Chondrocyte (in vitro differentiated cells): ENCODE measurements at places on chromosomes 6 and 20.
A peak's percentile ranks its signal among the peaks of the same experiment; 100 is the strongest.

- no peak for DNase-seq
These were observed 2.8 kb upstream of the LBP start for GRCh38 chr20:38343311-38344106.

GRCh38 chr6:12324748-12325147, 34.6 kb downstream of the EDN1 start:
- DNase-seq = no peak

DNA sequence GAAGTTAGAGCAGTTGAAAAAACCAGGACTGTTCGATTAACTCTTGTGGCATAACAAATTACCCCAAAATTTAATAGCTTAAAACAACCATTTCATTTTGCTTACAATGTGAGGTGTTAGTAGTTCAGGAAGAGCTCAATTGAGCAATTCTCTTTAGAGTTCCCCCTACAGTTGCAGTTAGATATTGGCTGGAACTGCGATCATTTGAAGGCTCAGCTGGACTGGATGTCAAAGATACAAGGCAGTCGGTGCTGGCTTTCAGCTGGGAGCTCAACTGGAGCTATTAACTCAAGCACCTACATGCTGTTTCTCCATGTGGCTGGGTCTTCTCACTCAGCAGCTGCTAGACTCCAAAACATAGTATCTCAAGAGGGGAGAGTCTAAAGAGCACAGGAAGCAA, 96.0 kb upstream of the LOC128125822 start:
- no peak for DNase-seq

DNA sequence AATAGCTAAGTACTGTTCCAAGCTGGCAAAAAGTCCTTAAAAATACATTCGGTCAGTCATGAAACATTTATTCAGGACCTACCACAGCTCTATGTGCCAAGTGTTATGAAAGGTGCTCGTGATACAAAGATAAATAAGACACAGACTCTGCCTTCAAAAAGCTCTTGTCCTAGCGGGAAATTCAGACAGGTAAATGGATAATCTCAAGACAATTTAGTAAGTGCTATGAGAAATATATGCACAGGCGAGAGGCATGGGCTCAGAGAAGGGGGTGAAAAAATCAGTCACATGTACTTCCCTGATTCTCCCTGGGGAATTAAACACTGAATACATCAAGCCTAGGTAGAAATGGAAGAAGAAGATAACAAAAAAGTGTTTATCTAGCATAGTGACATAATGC, 49.8 kb upstream of the HEY2 start:
- DNase-seq = no peak

GRCh38 chr20:57212534-57213276, 53.7 kb downstream of the BMP7 start:
- DNase-seq = peak; percentile 78

GRCh38 chr6:150032598-150032997, 7.3 kb upstream of the RAET1L start:
- DNase-seq = no peak

- no peak for DNase-seq
These were observed 352.4 kb downstream of the LAMA2 start for GRCh38 chr6:129235167-129236000.

- DNase-seq = no peak
These were observed 62.0 kb downstream of the HFE start for GRCh38 chr6:26149240-26149639.

- DNase-seq = no peak
These were observed 183.2 kb upstream of the JARID2 start for GRCh38 chr6:15062516-15063252.

GRCh38 chr20:25548613-25549086, 36.7 kb downstream of the NINL start:
- no peak for DNase-seq

GRCh38 chr20:23637282-23638221, at the start of gene CST3:
CST3 (minus strand) TSS chr20:23637955; CDS start chr20:23637862, 93 bp downstream.
- peak; percentile 94 for DNase-seq
